ENCODE measurements at places on chromosomes 11 and 22. TPM values are rescaled to one million over a fixed set of nuclear protein-coding genes. Genes with fewer than 3 reads are reported as not detected.

DNA sequence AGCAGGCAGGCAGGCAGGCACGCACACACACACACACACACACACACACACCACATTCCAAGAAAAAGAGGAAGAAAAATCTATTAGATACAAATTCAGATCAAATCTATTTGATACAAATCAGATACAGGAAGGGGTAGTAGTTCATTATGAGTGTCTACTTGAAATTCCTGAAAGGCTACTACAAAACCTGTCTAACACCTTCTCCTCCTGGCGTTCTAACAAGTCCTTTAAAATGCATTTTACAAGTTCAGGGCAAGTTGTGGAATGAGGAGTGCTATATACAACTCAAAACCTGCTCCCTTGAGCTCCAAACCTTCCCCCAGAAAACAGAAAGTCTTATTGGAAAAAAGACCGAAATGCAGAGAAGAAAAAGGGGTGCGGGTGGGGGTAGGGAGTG, 476 bp downstream of the ARHGAP32 start:
- DNase-seq, result no peak
- H3K4me1 ChIP-seq, result no peaks in the 10 kb centered on the region
- no peaks in the 10 kb centered on the region for H3K27me3 ChIP-seq

GRCh38 chr11:133214646-133215045, 317.7 kb downstream of the OPCML start:
- DNase-seq, result no peak
- H3K27me3 ChIP-seq, result no peaks in the 10 kb centered on the region
- H3K4me3 ChIP-seq, result no peak overlapping the region
- no peak overlapping the region for H3K27ac ChIP-seq
- H3K4me1 ChIP-seq, result no peaks in the 10 kb centered on the region

GRCh38 chr11:77055913-77056312, 10.9 kb upstream of the CAPN5 start:
- DNase-seq, result no peak
- no peaks in the 10 kb centered on the region for H3K36me3 ChIP-seq
- no peak overlapping the region for H3K4me3 ChIP-seq
- no peaks in the 10 kb centered on the region for H3K4me1 ChIP-seq
- H3K27me3 ChIP-seq, result no peaks in the 10 kb centered on the region
- no peak overlapping the region for H3K27ac ChIP-seq

- DNase-seq, result no peak
- no peaks in the 10 kb centered on the region for H3K36me3 ChIP-seq
- H3K27ac ChIP-seq, result no peak overlapping the region
- H3K27me3 ChIP-seq, result no peaks in the 10 kb centered on the region
- no peaks in the 10 kb centered on the region for H3K4me1 ChIP-seq
Measured at GRCh38 chr22:39917776-39918495, 17.1 kb downstream of the GRAP2 start.

- peaks cover 11% of the 10 kb centered on the region for H3K4me1 ChIP-seq
- no peaks in the 10 kb centered on the region for H3K36me3 ChIP-seq
- DNase-seq, result no peak
- H3K4me3 ChIP-seq, result peak overlapping the region; percentile 62
- no peak overlapping the region for H3K27ac ChIP-seq
Measured at GRCh38 chr11:107591378-107592230, 657 bp downstream of the ELMOD1 start.

GRCh38 chr22:21078916-21079315, 33.2 kb downstream of the LRRC74B start:
- no peaks in the 10 kb centered on the region for H3K36me3 ChIP-seq
- no peaks in the 10 kb centered on the region for H3K4me1 ChIP-seq
- H3K27me3 ChIP-seq, result no peaks in the 10 kb centered on the region

The FAT3 gene
- total RNA-seq, result 0.94 TPM

The PLAAT5 gene
- total RNA-seq, result 3.3 TPM

DNA sequence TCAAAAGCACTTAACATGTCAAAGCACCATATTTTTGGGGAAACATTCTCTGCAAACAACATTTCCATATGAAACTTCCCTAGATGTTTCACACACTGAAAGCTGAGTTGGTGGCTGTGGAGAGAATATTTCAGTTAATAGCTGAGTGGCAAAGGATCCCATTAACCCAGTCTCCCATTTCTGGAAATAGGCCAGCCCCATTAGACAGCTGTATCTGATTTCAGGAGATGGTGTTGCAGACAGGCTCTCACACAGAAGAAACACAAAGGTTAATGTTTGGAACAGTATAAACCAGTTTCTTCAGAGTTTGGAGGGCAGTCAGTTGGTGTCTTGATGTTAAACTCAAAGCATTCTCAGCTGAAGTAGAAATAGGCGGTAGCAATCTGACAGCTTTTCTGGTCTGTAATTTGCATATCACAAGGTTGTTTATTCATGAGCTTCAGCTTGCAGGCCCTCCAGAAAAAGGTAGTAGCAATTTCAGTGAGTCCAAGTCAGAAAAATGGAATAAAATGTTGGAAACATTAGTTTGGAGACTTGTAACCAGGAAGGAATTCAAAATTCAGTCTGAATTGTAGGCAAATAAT, 15.5 kb upstream of the ZBTB44 start:
- no peak overlapping the region for H3K27ac ChIP-seq
- no peak overlapping the region for H3K4me3 ChIP-seq
- H3K36me3 ChIP-seq, result no peaks in the 10 kb centered on the region
- no peak for DNase-seq
- no peaks in the 10 kb centered on the region for H3K4me1 ChIP-seq

The OR52B2 gene
- not detected for total RNA-seq

GRCh38 chr22:38715852-38716251, 10.1 kb downstream of the GTPBP1 start:
- peaks cover 31% of the 10 kb centered on the region for H3K36me3 ChIP-seq
- no peak overlapping the region for H3K4me3 ChIP-seq
- no peak for DNase-seq
- peaks cover 8% of the 10 kb centered on the region for H3K4me1 ChIP-seq
- H3K27ac ChIP-seq, result no peak overlapping the region

The HEPN1 gene
- not detected for total RNA-seq

DNA sequence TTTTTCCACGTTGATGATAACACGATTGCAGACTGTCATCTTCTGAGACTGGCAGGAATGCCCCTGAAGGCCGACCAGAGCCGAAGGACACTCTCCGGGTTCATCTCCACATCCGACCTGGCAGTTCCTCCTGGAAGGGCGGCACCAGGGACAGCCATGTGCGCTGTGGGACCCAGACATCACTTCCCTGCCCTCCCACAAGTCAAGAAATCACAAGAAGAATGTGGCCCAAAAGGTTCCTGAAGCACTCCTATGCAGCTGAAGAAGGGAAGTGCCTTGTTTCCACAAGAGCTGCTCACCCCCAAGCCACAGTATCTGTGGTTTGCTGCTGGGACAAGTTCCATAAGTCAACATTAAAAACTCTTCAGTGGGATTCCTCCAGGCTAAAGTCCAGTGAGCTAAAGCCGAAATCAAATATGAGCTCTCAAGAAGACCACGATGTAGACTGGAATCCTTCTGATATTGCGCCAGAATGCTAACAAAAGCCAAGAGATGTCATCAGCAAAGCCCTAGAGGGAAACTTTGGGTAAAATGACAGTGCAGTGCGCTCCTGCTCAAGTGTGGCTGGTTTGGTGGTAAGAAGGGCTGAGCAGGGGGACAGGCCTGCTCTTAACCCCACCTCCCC, 21.2 kb downstream of the PACSIN2 start:
- H3K27me3 ChIP-seq, result no peaks in the 10 kb centered on the region
- H3K27ac ChIP-seq, result peak overlapping the region; percentile 93
- H3K4me3 ChIP-seq, result no peak overlapping the region
